Dorsolateral prefrontal cortex (tissue), 122 donors: ENCODE measurements at places on chromosomes 6 and 20. TPM values are rescaled to one million over a fixed set of nuclear protein-coding genes. Genes with fewer than 3 reads are reported as not detected.

DNA sequence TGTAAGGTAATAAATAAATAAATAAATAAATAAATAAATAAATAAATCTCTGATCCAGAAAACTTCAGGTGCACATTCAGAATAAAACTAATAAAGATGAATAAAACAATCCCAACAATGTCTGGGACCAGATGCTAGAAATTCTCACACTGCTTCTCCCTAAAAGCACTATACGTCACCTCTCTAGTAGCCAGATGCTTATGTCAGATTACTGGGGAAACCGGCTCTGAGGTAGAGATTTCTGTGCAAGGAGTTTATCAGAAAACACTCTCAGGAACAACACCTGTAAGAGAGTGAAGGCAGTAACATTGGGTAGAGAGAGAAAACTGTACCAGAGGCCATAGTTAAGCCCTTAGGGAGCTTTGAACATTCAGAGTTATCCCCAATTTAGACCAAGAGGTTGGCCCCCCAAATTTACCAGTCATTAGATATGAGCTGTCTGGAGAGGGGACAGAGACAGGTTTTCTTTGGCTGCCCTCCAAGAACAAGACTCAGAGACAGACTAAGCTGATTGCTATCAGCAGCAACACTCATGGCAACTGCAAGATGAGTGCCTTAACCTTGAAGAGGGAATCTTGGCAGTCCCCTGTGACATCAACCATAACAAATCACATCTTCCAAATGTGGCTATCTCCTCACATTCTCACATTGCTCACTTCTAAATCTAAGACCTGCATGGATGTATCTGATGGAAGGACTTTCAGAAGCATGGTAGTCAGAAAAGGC lies 151.2 kb upstream of the BMP5 start:
- no peak for DNase-seq

TRDN gene
- 0.74 TPM for total RNA-seq

- DNase-seq = no peak
Measured at GRCh38 chr6:122484760-122485159, 13.2 kb upstream of the SERINC1 start.

DNA sequence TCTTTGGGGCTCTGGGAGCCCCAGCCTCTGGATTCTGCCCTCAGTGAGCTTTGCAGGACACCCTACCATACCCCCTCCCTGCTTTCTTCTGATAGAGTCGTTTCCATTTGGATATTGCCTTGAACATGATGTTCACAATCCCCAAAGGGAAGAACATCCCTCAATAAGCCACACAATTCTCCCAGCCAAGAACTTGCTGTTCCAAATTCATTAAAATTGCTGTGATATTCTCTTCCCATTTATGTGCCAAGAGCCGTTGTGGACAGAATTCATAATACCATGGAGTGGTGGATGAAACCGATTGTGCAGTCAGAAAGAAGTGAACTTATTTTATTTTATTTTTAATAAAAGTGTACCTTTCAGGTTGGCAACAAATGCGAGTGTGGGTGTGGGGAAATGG lies 95.8 kb downstream of the DHX35 start:
- DNase-seq = no peak

DNA sequence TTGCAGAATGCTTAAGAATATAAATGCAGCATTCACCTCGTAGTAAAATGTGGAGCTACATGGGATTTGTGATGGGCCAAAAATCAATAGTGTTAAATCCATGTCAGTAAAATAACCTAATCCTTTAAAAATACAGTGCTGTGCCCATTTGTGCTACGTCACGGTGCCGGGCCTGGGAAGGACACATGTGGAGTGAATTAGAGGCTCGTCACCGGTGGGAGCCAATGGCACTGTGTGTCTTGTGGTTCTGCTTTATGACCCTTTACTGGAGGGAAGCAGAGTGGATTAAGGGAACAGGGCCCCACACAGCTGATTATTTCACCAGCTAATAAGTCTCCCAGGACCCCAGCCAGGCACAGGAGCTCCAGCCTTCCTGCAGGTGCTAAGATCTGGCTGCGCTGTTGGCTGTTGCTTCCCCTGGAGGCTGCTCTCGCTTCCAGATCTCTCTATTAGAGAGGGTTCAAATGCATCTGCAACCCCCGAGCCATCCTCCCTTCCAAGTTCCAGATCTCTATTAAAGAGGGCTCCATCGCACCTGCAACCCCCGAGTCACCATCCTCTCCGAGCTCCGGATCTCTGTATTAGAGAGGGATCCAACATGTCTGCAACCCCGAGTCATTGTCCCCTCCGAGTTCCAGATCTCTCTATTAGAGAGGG lies 405.8 kb downstream of the CDH4 start:
- DNase-seq = peak; percentile 6

DNA sequence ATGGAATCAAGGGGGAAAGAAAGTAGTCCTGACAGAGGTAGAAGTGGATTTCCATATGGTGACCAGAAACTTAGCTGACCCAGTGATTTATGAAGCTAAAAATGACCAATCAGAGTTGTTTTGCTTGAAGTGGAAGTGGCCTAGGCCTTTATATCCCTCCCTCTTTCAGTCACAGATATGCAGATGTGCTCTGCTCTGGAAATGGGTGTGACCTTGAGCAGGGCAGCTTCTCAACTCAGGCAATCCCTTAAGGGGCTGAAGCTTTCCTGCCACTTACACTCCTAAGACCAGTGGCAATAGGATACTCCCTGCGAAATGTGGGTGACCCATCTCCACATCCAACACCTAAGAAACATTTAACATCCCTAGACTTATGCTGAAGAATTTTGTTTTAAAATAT lies 256.6 kb downstream of the EYS start:
- DNase-seq = no peak

TFAP2C gene
- 2.0 TPM for total RNA-seq

VNN1 gene
- 0.16 TPM for total RNA-seq

GRCh38 chr6:20575704-20576451 lies 41.6 kb downstream of the CDKAL1 start:
- no peak for DNase-seq

DEF6 gene
- total RNA-seq = 6.3 TPM

DNA sequence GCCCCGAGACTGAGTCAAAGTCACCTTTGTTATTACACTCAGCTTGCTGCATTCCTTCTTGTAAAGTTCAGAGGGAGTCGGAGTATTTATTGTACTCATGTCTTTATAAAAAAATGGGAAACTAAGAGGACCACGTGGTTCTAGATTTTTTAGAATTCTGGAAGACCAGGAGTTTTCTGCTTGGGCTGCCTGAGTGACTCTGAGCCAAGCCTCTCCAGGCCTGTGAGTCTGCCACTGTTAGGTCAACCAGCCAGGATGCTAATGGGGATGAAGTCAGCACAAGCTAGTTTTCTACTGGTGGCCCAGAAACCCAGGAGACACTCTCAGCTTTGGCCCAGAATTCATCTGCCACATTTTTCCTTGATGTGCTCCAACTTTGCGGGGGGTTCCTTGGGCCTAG lies 453.5 kb upstream of the SULF2 start:
- DNase-seq = no peak

GRCh38 chr6:71258078-71258866 lies 30.3 kb upstream of the OGFRL1 start:
- no peak for DNase-seq

DNA sequence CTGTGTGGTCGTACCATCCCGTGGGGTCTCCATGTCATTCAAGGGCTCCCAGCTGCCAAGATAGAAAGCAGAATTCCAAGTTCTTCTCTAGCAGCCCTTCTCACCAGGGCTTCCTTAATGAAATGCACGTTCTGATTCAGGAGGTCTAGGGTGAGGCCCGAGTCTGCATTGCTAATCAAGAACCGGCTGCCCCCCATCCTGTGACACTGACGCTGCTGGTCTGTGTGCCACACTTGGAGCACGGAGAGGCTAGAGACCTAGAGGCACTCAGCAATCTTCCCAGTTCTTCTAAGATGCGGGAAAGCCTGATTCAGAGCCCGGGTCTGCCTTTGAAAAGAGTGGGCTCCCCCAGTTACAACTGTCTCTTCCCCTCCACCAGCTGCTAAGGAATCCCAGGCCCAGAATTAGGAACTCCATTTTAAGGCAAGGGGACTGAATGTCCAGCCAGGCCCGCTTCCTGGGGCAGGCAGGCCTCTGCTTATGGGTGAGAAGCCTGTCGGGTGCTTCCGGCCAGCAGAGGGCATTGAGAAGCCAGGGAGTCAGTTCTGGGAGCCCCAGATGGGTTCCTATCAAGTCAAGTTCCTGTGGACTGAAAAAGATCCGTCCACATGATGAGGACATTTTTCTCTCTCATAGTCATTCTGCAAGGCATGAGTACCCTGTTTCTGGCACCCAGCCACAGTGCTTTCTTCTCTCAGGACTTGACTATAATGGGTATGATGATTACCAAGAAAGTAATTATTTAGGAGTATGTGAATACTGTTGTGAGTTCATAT lies 69.8 kb upstream of the RIN2 start:
- peak; percentile 74 for DNase-seq

LEMD2 gene
- 60.2 TPM for total RNA-seq

DNA sequence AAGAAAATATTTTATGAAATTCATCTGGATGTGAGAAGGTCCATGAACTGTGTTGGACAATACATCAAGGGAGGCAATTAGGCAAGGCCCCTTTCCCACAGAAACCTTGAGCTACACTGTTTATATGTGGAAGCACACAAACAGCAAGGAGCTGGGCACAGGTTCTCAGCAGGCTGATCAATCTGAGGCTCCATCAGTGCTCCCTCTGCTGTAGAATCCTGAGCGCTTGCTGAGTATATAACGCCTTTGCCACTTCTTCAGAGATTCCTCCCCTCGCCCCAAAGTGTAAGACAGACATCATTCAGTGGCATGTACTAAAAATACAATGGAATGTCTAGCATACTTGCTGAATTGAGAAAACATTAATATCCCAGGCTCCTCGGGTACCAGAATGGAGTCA lies 146.9 kb downstream of the PRKN start:
- no peak for DNase-seq

- no peak for DNase-seq
Measured at GRCh38 chr20:20498076-20498861, 130.4 kb downstream of the INSM1 start.

TRAM2 gene
- 4.8 TPM for total RNA-seq

DNA sequence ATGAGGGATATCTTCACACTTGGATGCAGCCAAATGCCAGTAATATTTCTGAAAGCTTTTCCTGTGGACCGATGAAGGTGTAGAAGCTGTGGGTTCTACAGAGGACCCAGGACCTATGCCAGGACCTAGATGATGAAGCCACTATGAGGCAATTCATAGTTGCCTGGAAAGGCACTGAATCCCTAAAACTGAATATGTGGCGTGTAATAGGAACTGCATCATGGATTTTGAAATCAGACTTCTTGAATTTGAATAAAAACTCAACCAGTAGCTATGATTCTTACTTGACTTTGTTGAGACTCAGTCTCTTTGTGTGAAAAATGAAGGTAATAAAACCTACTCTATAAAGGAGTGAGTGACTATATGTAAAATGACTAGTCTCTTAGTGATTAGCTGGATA lies 89.9 kb upstream of the SGK1 start:
- no peak for DNase-seq

DNA sequence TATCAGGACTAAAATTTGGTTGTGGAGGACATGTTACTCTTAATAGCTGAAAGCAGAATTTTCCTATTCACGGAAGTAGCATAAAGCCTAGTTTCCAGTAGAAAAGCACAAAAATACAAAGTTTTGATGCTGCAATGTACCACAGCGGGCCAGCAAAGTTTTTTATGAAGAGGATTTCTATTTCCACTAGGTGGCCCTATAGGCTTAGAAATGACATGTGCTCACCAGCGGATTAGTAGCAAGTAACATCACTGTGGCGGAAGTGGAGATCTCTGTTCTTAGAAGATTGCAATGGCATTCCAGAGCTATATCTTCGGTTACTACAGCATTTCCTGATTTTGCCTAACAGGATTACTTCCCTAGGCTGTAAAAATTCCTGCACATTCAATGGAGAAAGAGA lies 1219.0 kb upstream of the EYS start:
- no peak for DNase-seq

GRCh38 chr6:43798688-43799444 lies 28.9 kb downstream of the VEGFA start:
- no peak for DNase-seq

OR2H1 gene
- total RNA-seq = not detected

DNA sequence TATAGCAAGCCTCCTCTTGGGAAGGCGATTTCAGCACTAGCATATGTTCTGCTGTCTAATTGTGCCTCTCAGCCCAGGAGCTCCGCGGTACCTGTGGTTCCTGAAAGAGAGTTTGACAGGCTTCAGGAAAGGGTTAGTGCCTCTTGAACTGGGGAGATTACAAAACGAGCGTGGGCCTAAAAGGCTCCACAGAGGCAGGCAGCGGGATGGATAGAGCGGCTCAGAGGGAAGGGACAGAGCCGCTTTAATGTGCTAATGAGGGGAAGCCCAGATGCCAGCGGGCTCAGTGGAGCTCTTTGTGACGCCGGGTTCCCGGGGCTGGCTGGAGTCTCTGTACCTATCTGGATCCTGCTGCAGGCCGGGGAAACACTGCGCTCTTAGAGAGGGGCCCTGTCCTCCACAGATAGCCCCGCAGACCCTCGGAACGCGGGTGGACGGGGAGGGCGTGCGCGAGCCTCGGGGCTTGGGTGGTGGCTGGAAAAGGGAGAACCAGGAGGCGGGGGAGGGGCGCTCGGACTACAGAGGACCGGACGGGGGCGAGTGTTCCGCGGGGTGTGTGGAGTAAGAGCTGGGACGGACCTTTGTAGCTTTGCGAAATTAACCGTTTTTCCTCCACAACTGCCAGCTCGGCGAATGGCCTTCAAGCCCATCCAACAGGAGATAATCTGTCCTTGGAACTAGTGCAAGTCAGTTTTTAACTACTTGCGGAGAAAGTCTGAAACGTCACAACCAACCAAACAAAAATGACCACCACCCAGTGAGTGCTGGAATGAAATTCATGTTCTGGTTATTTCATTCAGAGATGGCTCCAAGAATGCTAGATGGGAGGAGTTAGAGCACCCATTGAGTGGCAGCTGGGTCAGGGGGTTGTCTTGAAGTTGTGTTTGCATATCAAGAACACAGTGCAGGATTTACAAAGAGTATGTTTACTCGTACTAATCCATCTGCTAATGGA lies 13.0 kb downstream of the SLC35F1 start:
- DNase-seq = peak; percentile 73

DNA sequence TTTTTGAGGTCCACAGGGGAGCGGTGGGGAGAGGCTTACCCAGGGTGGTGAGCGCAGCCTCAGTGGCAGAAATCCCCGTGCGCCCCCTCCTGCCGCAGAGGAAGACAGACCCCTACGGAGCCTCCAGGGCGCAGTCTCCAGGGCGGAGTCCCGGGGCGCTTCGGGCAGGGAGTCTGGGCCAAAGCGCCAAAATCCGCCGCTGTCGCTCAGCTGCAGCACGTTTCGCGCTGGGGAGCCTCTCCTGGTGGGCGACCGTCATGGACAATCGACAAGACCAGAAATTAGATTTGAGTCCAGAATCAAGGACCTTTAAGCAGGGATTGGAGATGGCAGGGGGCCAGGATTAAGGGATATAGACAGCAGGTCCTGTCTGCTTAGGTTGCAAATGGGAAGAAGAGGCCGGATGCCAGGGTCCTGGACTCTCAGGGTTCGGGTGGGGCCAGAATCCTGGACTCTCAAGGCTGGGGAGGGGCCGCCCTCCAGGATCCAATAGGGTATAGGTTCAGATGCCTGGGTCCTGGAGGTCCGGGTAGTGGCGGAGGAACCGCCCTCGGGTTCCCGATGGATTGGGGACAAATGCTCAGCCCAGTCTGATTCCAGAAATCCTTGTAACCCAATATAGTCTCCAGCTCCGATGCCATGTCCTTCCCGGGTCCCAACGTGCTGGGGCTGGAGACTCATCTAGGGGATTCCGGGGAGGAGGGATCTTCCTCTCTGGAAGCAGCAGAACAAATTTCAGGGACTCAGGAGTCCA lies 7.9 kb upstream of the HLA-E start:
- no peak for DNase-seq

CST2 gene
- total RNA-seq = not detected
